ENCODE measurements at places on chromosomes 7 and 10.

- DNase-seq: no peak
Observed at GRCh38 chr7:118995350-118995749, 770.8 kb downstream of the ANKRD7 start.

DNA sequence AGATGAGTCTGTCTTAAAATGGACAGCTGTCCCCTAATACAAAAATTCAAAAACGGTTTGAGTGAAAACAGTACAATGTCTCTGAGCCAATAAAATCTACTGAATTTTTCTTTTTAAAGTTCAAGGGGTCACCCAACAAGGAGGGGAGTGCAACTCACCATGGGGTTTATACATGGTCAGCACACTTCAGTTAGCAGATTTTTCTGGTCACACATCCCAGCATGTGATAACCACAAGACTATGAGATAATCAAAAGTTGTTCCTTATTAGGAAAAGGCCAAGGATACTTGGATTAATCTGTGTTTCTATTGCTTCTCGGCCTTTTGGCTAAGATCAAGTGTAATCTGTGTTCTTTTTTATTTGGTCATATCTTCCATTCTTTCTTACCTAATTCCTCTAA is 31.6 kb downstream of the ABCB5 start:
- DNase-seq: no peak

DNA sequence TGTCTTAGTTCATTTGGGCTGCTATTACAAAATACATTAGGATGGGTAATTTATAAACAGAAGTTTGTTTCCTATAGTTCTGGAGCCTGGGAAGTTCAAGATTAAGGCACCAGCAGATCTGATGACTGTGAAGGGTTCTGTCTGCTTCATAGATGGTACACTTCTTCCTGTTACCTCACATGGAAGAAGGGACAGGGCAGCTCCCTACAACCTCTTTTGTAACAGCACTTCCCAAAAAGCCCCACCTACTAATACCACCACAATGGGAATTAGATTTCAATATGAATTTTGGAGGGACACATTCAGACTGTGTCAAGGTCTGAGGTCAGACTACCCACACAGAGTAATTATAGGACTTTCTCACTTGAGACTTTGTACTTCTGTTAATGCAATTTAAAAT is 260.3 kb downstream of the ARHGAP12 start:
- no peak for DNase-seq

DNA sequence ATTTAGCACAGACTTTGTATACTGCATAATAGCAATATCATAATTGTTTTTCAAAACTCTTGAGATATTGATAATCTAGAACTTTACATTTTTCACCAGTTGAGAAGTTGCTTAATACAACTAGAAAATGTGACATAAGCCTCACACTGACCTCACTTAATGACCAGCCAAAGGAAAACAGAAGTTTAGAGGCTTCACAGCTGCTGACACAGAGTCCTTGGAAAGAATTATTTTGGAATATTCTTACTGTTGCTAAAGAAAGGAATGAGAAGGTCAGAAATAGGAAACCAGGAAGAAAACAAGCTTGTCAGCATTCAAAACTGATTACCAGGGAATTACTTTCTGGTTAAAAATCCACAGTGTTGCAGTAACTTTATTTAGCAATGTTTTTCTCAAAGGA is 35.5 kb upstream of the WASL start:
- no peak for DNase-seq

- DNase-seq: no peak
Observed at GRCh38 chr10:78802431-78802830, 266.3 kb upstream of the ZMIZ1 start.

- no peak for DNase-seq
Observed at GRCh38 chr10:131928248-131929095, 27.7 kb downstream of the PPP2R2D start.

DNA sequence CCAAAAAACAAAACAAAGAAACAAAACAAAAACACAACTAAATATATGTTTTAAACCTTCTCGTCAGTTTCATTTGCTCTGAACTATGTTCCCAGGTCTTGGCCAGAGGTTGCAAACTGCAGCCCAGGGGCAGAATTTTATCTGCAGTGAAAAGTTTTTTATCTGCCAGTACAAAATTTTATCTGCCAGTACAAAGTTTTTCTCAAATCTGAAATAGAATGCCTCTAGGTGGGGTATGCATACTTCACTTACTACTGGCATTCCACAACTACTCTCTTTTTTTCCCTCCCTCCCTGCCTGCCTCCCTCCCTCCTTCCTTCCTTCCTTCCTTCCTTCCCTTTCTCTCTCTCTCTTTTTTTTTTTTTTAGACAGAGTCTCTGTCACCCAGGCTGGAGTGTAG is 9.4 kb upstream of the CLDN3 start:
- DNase-seq: no peak

DNA sequence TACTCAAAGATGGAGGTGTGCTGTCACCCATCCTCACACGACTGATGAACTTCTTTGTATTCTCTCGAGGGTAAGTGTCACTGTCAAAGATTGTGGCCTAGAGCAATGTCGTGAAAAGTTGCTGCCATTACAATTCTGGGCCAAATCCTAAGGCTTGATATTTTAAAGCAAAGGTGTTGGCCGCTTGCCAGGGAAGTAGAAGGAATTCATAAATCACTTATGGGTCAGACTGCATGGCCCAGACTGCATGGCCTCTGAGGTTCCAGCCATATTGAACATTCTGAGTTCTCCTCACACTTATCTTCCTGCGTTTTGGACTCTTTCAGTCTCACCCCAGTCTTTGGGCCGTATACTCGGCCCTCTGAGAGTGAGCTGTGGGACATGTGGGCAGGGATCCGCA is 8.6 kb downstream of the MEST start:
- DNase-seq: no peak

DNA sequence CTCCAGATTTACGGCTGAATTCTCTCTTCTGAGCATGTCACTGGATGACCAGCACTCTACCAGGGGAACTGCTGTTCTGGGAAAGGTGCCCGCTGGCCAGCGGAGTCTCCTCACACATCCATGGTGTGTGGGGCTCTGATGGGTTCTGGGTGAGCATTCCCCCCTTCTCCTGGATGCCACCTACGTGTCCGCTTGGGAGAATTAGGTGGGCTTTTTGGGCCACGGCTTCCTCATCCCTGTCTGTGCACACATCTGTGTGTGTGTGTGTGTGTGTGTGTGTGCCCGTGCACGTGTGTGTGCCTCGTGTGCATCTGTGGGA is 163.0 kb downstream of the DNAJB6 start:
- DNase-seq: no peak

GRCh38 chr7:138889582-138890498 is 91.3 kb downstream of the KIAA1549 start:
- DNase-seq: no peak

- no peak for DNase-seq
Observed at GRCh38 chr10:80158598-80159127, 26.1 kb downstream of the PLAC9 start.

GRCh38 chr7:33903791-33904680 is 1.3 kb upstream of the BMPER start:
- no peak for DNase-seq

GRCh38 chr7:46257761-46258448 is 336.8 kb upstream of the IGFBP3 start:
- no peak for DNase-seq

DNA sequence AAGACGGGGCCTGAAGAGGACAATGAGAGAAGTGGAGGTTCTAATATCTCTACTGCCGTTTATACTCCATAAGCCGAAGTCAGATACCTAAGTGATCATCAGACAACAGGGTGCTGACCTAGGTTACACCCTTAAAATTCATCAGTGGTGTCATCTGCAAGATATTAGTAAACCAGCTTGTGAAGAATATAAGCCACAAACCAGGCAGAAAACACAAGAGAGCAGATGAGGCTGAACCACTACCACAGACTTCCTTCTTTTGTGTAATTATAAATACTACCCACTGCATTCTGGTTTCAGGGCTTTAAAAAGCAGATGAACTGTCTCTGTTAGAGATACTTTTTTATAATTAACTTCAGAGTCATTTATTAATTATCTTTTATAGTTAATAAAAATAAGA is 69.0 kb upstream of the LRRC17 start:
- no peak for DNase-seq

GRCh38 chr10:110444004-110444337 is 53.7 kb upstream of the DUSP5 start:
- no peak for DNase-seq

DNA sequence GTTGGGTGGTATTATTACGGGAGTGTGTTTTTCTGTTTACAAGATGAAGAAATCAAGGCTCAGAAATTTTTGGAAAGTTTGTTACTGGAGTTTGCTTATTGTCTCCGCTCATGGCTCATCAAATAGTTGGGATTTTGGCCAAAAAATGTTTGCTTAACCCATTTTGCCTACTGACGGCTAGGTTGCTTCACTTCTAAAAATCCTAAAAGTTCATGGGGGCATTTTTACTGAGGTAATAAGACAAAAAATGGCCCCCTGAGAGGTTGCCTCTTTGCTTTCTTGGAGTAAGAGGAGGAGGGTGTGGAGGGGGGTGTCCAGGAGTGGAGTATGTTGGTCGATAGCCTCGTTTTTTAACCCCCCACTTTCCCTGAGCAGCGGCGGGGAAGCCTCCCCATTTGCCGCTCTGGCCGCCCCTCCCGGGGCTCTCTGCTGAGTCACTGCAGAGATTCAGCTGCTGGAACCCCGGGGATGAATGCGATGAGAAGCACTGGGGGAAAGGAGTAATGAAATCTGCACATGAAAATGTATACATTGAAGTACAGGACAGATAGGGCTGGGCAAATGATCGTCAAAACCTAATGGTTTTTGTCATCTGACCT is 1.5 kb downstream of the MEST start:
- DNase-seq: no peak

- DNase-seq: no peak
Observed at GRCh38 chr10:69965919-69966662, 86.6 kb upstream of the MACROH2A2 start.

- DNase-seq: no peak
Observed at GRCh38 chr10:49615721-49616120, 1.9 kb downstream of the CHAT start.

DNA sequence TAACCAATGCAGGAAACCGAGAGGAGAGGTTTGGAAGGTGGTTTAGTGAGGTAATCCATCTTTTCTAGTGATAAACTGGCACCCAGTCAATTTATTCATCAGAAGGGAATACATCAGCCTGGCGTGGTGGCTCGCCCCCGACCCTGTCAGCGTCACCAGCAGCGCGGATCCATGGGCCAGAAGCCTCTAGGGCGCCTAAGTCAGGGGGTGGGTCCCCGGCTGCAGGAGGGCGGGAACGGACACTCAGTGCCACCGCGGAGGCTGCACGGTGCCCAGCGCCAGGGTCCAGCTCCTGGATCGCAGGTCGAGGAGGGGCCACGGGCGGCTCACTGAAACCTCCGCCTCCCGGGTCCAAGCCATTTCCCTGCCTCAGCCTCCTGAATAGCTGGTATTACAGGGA is 866 bp upstream of the ANKRD30A start:
- no peak for DNase-seq

DNA sequence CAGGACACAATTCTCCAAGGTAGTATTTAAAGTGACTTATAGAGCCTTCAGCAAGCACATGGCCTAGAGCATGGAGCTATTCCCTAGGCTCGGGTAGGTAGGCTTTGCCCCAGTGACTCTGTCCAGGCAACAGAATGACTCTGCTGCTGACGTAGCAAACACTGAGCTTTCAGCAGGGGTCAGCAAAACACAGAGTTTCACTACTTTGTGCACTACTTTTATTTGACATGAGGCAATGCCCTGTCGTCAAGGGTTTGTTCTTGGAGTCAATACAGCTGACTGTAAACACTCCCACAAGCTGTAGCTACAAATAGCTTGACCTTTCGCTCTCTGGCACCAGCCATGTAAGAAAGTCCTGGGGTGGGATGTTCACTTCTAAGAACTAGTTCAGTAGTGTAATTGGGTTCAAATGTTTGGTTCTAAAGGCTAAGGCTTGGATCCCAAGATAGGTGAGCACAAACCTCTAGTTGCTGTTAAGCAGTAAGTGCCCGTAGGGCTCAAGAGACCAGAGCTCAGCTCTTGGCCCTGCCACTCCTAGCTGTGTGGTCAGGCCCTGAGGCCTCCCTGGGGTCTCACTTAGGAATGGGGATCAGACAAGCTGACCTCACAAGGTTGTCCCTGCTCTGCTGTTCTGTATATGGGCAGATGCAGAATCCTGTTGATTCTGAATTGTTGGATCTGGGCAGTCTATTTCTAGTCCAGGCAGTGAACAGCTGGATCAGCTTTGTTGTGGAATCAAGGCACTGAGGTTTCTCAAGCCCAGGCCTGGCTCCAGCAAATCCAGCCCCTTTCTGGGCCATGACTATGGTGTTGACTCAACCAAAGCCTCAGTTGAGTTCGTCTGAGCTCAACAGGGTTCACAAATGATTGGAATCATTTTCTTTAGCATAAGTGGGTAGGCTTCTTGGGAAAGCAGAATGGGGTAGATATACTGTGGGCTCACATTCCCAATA is 10.7 kb downstream of the NODAL start:
- no peak for DNase-seq

DNA sequence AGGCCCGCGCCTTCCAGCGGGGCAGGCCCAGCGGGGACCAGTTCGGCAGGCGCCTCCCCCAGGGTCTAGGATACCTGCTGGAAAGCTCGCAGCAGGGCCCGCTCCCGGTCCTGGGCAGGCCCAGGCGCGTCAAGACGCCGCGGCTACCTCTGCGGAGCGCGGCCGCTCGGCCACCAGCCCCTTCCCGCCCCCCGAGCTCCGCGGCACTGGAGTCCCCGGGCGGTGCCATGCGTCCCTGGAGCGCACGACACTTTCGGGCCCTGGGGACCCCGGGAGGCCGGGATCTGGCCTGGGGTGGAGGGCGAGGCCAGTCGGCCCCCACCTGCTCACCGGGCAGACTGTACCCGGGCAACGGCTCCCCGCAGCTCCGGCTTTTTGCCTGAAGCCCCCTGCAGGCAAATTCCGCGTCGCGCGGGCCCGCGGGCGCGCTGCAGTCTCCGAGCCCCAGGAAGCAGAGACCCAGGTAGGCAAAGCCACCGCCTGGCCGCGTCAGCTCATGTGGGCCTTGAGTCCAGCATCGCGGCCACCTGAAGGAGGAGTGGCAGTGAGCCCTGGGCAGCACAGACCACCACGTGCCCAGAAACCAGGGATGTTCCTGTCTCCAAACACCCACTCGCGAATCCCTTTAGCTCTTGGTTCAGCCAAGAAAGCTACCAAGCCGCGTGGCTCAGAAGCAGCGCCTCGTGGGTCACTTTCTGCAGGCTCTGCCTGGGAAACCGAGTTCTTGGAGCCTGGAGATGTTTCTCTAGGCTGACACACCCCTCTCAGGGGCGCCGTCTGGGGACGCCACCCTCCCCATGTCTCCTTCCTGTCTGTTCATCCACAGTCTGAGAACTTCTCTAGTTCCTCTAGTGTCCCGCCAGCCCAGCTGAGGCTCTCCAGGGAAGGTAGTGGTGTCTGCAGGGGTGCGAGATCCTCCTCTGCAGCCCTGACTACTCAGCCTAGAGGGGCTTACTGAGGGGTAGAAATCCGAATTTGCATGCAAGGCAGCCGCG is 46.1 kb upstream of the APBB1IP start:
- no peak for DNase-seq

- DNase-seq: no peak
Observed at GRCh38 chr7:127689194-127689772, 37.3 kb downstream of the SND1 start.

DNA sequence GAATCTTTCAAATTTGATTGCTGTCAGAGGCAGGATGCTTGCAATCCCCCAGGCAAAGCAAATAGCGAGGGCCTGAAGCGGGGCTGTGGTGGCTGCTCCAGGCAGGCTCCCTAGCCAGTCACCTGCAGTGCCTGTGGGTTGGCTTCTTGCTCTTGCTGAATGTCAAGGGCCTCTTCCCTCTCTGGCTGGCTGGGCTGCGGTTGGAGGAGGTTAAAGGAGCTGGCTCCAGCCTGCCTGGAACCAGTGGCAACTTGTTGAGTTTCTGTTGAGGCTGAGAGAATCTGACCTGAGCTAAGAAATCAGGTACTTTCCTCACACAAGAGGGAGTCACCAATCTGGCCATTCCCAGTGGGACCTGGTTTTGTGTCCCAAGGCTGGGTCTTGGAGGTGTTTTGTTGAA is 134.7 kb downstream of the TMEM178B start:
- DNase-seq: no peak

Data from activated CD4-positive, alpha-beta T cell treated with anti-CD3 and anti-CD28 coated beads, Interleukin-2, amount 50 U/mL, for 24 hours (primary cell).